Keratinocyte (primary cell): ENCODE measurements at places on chromosomes 13 and 19. TPM values are rescaled to one million over a fixed set of nuclear protein-coding genes. Genes with fewer than 3 reads are reported as not detected.

GRCh38 chr13:83340170-83340569 lies 542.1 kb downstream of the SLITRK1 start:
- H3K4me1 ChIP-seq, result no peaks in the 10 kb centered on the region
- H3K4me3 ChIP-seq, result no peak overlapping the region
- H3K27ac ChIP-seq, result no peak overlapping the region
- no peaks in the 10 kb centered on the region for H3K27me3 ChIP-seq

GRCh38 chr19:32367948-32368536 lies 22.6 kb downstream of the ZNF507 start:
- no peak overlapping the region for H3K4me3 ChIP-seq

GRCh38 chr13:113493315-113493951 lies 2.9 kb upstream of the DCUN1D2 start:
- peaks cover 34% of the 10 kb centered on the region for H3K36me3 ChIP-seq
- H3K27me3 ChIP-seq, result no peaks in the 10 kb centered on the region
- no peak overlapping the region for H3K4me3 ChIP-seq
- peaks cover 33% of the 10 kb centered on the region for H3K4me1 ChIP-seq
- DNase-seq, result peak; percentile 53
- H3K27ac ChIP-seq, result peak overlapping the region; percentile 98

GRCh38 chr13:109494925-109495369 lies 291.4 kb downstream of the IRS2 start:
- H3K36me3 ChIP-seq, result no peaks in the 10 kb centered on the region
- no peak for DNase-seq
- no peaks in the 10 kb centered on the region for H3K4me1 ChIP-seq
- peak overlapping the region; percentile 72 for H3K27ac ChIP-seq
- H3K4me3 ChIP-seq, result no peak overlapping the region
- H3K27me3 ChIP-seq, result no peaks in the 10 kb centered on the region

ZNF570 gene
- 1.6 to 2.9 TPM (median 1.9 TPM) in 3 replicates for polyA plus RNA-seq

PCDH20 gene
- not detected in 3 replicates for polyA plus RNA-seq
